Kasumi-1 (cell line): ENCODE measurements at places on chromosomes 1 and 21.
A peak's percentile ranks its signal among the peaks of the same experiment; 100 is the strongest.

DNA sequence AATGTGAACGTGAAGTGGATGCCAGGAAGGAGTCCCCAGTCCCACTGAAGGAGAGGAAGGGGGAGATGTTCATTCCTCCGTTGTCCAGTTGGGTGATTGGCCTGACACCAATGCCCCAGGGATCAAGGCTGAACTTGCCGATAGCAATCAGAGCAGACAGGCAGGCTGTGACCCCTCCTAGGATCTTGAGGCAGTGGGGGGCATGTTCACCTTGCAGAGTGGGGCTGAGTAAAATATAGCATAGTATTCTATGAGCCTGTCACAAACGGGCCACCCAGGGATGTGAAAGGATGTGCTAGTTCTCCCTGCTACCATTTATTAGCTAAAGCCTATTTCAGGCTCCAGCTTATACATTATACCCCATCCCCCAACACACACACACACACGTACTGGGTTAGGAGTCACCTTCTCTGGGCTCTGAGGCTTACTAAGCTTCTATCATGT, 80.7 kb upstream of the CD34 start:
- no peak for DNase-seq

- no peak for DNase-seq
These were observed 20.7 kb downstream of the PLEKHA6 start for GRCh38 chr1:204338997-204339396.

DNA sequence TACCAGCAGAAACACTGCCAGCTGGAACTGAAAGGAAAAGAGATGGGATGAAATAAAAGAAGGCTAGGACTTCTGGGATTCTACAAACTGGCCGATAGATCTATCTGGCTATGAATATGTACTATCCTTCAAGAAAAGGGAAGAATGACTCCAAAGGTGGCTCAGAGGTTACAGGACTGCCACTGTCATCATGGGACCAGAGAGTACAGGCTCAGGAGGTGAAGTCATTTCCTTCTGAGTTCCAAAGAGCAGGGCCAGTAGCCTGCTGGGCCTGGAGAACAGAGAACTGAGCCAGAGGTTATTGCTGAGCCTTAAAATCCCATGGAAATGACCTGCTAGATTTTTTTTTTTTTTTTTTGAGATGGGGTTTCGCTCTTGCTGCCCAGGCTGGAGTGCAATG, 27.6 kb downstream of the ZNF496 start:
- DNase-seq, result no peak

GRCh38 chr1:99661780-99662179, 15.9 kb downstream of the PALMD start:
- DNase-seq, result no peak

- peak; percentile 77 for DNase-seq
These were observed 12.2 kb downstream of the SDCCAG8 start for GRCh38 chr1:243267914-243268653.

GRCh38 chr1:42845866-42846256, 552 bp upstream of the ZNF691 start:
- peak; percentile 40 for DNase-seq

- DNase-seq, result no peak
These were observed 29.8 kb downstream of the BEND5 start for GRCh38 chr1:48746906-48747305.

GRCh38 chr1:232127190-232127589, 500.6 kb downstream of the DISC1 start:
- DNase-seq, result peak; percentile 14

DNA sequence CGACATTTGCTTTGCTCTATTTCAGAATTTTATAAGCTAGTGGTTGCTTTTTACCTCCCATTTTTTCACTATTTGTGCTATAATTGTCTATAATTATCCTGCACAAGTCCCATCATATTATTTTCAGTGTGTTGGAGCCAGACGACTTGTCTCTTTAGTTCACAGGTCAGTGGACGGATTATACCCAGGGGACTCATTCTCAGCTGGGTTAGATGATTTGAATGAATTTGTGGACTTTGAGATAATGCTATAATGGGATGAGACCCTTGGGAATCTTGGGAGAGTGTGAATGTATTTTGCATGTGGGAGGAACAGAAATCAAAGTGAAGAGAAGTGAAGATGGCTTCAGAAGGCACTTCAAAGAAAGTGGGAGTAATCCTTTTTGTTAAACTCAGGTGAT, 31.5 kb upstream of the KCNK1 start:
- DNase-seq, result no peak

DNA sequence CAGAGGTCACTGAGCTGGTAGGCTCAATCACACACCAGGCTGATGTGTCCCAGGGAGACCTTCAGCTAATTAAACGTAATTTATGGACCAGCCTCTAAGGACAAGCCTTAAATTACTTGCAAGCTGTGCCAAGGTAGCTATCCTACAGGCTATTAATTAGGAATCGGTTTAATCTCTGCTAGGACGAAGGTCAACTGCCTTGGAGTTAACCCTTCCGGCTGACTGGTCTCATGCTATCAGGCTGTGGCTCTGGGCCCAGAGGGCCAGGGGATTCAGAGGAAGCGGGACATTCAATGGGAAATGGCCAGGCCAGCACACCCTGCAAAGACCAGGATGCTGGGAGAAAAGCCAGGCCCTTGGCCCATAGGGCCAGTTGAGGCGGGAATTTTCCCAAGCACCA, 19.0 kb downstream of the DHRS3 start:
- no peak for DNase-seq

- no peak for DNase-seq
These were observed at the start of gene SLC44A3 for GRCh38 chr1:94819945-94820746. Gene SLC44A3 (plus strand): TSS chr1:94820357. CDS start chr1:94820452, 95 bp downstream.

- no peak for DNase-seq
These were observed 92.2 kb downstream of the TBX19 start for GRCh38 chr1:168372861-168373371.

DNA sequence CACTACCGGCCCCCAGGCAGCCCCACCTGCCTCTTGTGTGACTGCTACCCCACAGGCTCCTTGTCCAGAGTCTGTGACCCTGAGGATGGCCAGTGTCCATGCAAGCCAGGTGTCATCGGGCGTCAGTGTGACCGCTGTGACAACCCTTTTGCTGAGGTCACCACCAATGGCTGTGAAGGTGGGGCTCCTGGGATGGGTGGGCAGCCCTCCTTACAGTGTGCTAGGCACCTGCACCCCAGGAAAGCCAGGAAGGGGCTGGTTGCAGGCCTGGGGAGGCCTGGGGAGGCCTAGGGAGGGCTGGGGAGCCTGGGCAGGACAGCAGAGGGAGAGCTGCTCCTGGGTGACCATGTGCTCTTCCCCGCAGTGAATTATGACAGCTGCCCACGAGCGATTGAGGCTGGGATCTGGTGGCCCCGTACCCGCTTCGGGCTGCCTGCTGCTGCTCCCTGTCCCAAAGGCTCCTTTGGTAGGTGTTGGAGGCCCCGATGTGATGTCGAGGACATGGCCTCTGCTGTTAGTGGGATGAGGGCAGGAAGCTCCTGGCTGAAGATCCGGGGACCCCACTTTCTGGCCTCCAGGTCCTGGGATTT, 16.5 kb downstream of the CELSR2 start:
- DNase-seq, result no peak

DNA sequence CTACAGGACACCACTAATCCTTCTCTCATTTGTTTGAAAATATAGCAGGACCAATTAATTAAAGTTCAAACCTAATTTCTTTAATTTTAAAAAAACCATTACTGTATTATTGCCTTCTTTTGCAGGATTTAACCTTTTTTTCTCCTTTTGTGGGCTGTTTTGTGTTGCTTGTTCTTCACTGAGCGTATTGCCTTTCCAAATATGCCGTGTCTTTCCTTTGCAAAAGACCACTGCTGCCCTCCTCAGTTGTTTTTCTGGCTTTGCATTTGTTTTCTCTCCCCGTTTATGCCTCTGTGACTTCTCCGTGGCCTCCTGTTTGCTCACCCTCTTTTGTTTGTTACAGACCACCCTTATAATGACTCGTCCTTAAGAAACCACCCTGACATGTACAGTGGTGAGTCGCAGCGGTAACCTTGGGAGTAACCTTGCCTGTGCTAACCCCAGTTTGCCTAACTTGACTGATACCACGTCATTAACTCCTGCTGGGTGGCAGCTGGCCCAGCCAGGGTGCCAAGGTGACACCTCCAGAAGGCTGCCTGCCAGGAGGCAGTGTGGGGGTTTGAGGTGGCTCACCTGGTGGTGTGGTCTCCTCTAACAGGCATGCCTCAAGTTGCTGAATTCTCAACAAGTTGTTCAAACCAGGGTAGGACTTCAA, 81.1 kb upstream of the CNTN2 start:
- DNase-seq, result no peak

DNA sequence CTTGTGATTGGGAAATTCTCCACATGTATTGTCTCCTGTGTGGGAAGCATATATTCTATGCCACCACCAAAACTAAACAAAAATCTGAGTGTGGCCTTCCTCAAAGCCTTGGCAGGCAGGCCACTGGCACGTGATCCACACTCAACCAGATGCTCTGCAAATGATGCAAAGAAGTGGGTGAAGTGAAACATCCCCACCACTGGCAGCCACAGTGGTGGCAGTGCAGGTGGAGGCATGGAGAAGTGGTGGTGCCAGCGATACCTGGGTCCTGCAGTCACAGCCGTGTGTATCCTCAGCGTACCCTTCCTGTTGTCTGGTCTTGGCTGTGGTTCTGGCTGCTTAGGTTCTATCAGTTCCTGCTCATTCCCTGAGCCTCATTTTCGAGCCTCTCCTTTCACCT, 65.2 kb downstream of the PLPPR5 start:
- DNase-seq, result no peak

DNA sequence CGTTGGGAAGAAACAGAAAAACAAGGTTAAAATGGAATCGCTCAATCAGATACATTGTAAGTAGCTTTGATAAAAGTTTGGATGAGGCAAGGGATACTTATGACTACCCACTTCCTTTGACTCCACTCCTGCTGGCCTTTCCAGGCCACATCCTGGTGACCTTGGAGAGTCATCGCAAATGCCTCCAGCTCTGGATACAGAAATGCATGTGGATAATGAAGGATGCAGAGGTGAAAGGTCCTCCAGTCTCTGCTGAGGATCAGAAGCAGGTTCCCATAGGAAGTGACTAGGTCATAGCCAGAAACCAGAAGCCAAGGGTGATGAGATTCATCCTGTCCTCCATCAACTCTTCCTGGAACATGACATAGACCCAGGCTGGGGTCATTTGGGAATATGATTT, 6.2 kb upstream of the CAMK1G start:
- DNase-seq, result no peak

GRCh38 chr1:226772446-226773139, 33.5 kb upstream of the ITPKB start:
- DNase-seq, result no peak

GRCh38 chr21:27060190-27060589, 93.3 kb upstream of the ADAMTS5 start:
- DNase-seq, result no peak

GRCh38 chr1:96059736-96060135, 661.8 kb upstream of the PTBP2 start:
- no peak for DNase-seq

DNA sequence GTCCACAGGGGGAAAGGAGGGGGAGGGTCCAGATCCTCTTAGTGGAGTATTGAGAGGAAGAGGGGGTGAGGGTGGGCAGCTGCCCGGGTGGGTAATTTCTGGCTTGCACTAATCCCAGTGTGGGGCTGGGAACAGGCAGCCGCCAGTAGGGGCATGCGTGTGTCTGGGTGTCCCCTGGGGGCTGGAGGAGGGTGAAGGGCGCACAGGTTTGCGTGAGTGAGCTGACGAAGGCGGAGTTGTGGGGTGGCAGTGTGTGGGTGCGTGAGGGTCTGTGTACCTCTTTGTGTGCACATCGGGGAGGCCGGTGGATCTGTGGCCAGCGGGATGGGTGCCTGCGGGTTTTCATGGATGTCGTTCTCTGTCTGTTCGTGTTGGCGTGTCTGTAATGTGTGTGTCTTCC, 97.3 kb downstream of the PAX7 start:
- no peak for DNase-seq

DNA sequence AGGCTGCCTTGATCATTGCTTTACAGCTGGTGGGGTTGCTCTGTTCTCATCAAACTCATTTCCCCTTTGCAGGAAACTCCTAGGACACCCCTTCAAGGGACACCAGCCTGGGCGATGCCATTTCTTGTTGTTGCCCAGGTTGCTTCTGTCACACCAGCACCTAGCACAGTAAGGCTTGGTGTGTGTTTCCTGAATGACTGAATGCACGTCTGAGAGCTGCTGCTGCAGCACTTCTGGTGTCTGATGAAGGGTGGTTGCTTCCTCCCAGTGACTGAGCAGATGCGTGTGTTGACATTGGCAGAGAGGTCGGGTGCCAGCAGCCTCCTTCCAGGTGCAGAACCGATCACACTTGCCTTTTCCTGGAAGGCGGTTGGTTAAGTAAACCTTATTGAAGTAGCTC, 477.4 kb downstream of the CAMTA1 start:
- no peak for DNase-seq

GRCh38 chr1:7263021-7263960, 478.0 kb downstream of the CAMTA1 start:
- no peak for DNase-seq

DNA sequence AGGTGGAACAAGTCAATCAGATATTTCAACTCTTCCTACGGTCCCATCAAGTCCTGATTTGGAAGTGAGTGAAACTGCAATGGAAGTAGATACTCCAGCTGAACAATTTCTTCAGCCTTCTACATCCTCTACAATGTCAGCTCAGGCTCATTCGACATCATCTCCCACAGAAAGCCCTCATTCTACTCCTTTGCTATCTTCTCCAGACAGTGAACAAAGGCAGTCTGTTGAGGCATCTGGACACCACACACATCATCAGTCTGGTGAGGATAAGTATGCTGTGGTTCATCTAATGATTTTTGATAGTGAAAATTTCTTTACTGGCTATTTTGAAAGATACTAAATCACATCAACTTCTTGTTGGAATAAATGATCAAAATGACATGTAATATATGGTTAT, 67.7 kb upstream of the MPC2 start:
- no peak for DNase-seq

DNA sequence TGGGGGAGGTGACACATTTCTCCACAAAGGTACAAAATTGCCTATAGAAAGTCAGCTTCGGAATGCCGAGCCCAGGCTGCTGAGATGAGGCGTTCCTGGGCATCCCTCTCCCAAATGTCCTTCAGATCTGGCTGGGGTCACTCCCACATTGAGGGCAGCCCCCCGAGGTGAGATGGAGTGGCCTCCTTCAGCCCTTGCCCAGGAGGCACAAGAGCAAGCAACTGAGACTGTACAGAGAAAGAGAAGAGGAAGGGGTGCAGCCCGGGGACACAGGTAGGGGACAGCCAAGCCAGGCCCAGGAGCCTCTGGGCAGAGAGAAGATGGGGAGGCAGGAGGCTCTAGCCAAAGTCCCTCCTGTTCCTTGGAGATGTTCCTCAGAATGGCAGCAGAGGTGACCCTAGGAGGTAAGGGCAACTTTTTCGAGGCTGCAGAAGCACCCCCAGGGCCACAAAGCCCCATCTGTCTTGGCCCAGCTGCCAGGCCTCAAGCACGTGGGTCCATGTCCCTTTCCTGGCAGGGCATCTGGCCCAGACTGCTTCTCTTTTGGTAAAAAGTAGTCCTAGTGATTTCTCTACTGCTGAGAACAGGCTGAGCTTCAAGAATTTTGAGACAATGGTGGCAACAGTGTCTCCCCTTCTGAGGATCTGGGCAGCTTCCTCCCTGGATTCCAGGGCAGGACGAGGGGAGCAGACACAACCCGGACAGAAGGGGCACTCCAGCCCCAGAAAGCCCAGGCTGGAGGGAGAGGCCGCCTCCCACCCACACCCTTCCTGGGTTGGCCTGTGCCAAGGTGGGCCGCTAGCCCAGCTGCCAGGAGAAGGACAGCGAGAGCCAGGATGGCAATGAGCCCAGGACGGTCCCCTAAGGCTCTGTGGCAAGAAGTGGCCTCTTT, 68.0 kb downstream of the LRRN2 start:
- no peak for DNase-seq
